Fibroblast of the aortic adventitia (primary cell): ENCODE measurements at places on chromosomes 4 and X.
A peak's percentile ranks its signal among the peaks of the same experiment; 100 is the strongest.

DNA sequence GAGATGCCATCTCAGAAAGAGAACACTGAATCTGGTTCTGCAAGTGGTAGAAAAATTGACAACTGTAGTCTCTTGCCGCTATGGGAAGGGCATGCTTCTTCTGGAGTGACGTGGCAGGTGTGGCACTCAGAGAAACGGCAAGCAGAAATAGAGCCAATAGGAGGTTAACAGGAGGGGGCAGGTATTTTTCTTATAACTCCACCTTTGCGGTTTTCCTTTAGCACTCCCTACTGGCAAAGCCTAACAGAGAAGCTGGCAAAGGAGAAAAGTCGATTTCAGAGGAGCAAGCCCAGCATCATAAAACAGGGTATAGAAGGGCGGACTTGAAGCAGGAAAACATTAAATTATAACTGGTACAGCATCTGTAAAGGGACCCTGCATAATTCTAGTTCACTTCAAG lies 1382.2 kb downstream of the PCDH18 start:
- no peak for DNase-seq

DNA sequence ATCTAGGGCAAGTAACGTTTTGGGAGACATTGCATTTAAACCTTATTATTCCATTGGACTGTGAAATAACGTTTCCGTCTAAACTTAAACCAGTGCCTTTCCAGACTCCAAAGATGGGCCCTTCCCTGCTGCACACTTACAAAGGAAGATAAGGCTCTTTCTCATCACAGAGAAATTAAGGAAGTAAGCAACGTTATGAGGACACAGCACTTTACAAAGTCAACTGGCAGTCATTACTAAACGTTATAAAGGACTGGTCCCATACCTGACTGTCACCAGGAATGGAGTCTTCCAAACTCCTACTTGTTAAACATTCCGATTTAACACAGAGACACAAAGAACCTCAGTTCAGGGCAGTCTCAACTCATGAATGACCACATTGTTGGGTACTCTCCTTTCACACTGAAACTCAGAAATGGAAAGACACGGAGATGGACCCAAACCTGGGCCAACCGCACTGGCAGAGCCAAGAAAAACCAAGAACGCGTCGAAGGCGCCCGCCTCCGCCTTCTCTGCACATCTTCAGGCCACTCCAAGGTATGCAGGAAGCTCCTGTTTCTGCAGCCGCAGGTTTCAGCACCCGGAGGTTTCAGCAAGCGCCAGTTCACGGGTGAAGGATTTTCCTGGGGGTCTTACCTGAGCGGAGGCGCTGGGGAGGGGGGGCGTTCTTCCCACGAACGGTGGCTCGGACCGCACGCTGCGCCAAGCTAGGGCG lies 670 bp downstream of the PAPSS1 start:
- DNase-seq: peak; percentile 35

DNA sequence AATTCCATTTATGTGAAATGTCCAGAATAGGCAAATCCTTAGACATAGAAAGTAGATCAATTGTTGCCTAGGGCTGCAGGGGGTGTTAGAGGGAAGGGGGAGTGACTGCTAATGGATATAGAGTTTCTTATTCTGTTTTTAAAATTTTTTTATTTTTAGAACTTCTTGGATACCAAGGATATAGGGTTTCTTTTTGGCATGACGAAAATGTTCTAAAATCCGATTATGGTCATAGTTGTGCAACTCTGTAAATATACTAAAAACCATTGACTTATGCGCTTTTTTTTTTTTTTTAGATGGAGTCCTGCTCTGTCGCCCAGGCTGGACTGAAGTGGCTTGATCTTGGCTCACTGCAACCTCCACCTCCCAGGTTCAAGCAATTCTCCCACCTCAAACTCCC lies 125.2 kb upstream of the USP9X start:
- no peak for DNase-seq

DNA sequence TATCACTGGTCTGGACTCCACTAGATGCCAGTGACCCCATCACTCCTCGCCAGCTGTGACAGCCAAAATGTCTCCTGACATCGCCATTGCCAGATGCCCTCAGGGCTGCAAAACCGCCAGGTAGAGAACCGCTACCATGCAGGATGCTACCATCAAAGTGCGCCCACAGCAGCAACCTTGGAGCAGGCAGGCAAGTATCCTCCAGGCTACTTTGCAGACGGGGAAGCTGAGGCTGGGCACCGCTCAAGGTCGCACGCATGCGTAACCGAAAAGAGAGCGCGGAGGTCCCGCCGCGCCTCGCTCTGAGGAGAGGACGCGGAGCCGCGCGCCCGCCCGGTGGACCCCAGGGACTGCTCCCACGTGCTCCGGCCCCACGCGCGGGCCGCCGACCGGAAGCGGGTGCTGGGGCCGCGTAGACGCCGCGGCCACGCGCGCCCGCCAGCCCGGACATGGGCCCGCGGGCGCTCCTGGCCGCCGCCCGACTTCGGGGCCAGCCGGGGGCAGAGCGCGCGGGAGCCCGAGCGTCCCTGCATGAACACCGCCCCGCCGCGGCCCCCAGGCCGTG lies at the start of gene STS:
STS (plus strand) TSS at position 300 of the 565 bp plus-strand sequence. CDS start 105,488 bp downstream, outside the sequence.
- peak; percentile 35 for DNase-seq

DNA sequence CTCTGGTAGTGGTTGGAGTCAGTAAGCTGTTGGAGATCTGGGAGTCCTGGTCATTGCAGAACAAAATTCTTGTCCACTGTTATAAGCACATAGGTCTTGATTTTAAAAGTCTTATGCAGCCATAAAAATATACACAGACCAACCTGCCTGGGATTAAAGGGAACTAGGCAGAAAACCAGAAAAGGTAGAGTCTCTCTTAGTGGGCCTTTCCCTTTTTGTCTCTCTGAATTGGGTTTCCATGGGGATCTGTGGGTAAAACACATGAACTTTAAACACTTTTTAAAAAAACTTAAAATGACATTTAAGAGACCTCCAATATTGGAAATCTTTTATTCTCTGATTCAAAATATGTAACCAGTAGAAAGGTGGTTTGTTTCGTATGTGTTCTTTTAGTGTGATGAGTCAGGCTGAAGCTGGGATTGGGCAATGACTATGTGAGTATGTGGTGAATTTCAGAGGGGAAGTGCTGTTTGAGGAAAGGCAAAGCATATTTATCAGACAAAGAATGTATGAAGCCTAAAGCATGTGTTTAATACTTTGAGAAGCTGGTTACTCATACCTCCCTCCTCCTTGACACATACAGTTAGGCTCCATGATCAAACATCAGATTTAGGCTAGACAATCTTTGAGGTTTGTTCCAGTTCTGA lies 29.6 kb downstream of the SLC16A2 start:
- DNase-seq: peak; percentile 92

DNA sequence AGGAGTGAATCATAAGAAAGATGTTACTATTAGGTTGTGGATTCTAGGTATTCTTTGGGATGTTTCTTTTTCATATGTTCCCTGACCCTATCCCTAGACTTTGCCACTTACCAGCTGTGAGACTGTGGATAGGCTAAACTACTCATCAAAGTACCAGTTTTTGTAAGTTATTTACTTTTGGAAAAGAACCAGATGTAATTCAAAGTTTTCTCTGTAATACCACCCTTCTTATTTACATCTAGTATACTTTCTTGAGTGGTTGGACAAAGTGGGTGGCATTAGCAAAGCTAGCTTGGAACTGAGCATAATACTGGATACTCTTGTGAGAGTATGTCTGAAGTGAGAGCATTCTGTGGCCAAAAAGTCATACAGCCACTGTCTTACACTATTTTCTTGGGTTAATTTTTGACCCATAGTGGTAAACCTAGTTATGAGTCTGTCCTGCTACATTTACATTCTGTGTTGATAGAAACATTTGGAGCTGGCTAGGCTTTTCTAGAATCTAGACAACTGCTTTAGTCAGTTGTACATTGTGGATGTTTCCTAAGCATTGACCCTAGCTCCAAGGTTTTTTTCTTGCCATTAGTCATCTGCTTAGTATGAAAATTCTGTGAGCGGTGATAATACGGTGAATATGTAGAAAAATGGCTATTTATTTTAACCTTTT lies 41.7 kb downstream of the KDM6A start:
- DNase-seq: peak; percentile 56

GRCh38 chrX:44451056-44451455 lies 91.6 kb downstream of the FUNDC1 start:
- no peak for DNase-seq

- DNase-seq: no peak
Measured at GRCh38 chrX:49844611-49845010, 15.5 kb downstream of the PAGE4 start.

GRCh38 chr4:178387756-178388155 lies 945.5 kb upstream of the AGA start:
- DNase-seq: no peak

DNA sequence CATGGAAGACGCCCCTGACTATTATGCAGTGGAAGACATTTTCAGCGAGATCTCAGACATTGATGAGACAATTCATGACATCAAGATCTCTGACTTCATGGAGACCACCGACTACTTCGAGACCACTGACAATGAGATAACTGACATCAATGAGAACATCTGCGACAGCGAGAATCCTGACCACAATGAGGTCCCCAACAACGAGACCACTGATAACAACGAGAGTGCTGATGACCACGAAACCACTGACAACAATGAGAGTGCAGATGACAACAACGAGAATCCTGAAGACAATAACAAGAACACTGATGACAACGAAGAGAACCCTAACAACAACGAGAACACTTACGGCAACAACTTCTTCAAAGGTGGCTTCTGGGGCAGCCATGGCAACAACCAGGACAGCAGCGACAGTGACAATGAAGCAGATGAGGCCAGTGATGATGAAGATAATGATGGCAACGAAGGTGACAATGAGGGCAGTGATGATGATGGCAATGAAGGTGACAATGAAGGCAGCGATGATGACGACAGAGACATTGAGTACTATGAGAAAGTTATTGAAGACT lies 3.6 kb downstream of the TSPYL2 start:
- DNase-seq: no peak

DNA sequence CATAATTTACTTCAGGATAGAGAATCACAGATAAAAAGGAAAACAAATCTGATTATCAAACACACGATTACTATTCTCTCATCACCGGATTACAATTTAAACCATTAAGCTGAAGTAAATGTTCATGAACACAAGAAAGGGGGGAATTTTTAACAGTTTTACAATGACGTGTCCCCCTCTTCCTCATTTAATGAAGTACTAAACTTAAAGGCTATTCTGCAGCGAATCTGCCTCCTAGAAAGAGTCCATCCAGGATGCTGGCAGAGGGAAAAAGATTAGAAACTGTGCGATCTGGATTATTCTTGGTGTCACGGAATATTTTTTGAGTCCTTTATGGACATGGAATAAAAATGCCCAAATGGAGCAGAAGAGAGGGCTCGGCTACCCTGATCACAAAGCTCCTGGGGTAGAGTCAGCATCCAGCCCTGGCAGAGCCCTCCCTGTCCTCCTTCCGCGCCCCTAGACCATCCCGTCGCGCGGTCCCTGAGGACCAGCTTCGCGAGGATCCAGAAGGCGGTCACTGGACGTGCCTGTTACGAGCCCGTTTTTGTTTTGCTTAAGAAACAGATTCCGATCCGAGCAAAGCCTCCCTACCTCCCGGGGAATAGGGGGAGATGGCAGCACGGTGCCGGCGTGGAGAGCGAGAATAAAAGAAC lies 1.2 kb downstream of the ELF2 start:
- DNase-seq: peak; percentile 36

- no peak for DNase-seq
Measured at GRCh38 chrX:12419591-12419990, 281.3 kb downstream of the FRMPD4 start.

DNA sequence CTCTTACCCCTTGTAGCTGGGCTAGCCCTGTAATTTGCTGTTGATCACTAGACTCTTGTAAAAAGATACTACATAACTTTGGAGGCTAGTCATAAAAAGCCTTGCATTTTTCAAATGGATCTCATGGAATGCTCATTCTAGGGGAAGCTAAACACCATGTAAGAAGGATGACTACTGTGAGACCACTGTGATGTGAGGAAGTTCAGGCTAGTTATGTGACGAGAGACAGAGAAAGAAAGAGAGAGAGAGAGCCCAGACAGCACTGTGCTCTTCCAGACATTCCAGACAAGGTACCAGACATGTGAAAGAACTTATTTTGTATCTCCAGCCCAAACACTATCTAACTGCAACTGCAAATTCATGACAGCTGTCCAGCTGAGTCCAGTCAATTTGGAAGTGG lies 404.6 kb upstream of the PITX2 start:
- DNase-seq: peak; percentile 57

GRCh38 chr4:78585633-78586032 lies 34.1 kb downstream of the ANXA3 start:
- no peak for DNase-seq

DNA sequence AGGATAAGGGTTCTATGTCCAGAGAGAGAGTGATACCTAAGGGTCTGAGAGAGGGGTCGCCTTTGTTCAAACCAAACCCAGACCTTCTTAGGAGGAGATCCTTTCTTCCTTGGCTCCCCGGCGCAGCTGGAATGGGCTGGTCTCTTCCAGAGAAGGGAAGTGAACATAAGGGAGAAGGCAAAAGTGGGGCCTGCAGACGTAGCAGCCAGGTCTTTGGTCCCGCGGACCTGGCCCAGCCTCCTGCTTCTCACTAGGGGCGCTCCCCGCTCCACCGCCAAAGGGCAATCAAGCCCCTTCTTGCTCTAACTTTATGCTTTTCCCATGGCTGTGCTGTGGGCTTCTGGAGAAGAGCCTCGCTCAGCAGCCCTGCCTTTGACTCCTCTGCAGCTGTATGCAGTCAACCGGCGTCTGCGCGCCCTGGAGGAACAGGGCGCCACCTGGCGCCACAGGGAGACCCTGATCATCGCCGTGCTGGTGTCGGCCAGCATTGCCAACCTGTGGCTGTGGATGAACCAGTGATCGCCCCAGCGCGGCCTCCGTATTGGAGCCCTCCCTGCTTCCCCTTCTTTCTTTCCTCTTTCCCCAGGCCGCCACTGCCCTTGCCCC lies 6.5 kb downstream of the FATE1 start:
- peak; percentile 31 for DNase-seq

DNA sequence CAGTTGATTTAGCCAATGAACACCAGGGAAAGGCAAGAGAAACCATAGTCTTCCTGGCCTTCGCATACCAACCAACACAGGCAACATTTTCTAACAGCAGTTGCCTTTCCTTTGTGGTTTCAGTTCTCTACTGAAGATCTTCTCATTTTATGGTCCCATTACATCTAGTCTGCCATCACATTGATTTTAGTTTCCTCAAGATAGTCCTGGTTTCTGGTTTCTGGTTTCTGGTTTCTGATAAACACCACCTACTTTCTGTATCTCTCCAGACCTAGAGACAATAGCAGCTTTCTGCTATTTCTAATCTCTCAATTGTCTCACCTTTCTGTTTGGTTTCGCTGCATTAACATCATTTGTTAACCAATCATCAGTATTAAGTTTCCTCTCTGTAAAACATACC lies 646.3 kb upstream of the SPANXN1 start:
- no peak for DNase-seq

DNA sequence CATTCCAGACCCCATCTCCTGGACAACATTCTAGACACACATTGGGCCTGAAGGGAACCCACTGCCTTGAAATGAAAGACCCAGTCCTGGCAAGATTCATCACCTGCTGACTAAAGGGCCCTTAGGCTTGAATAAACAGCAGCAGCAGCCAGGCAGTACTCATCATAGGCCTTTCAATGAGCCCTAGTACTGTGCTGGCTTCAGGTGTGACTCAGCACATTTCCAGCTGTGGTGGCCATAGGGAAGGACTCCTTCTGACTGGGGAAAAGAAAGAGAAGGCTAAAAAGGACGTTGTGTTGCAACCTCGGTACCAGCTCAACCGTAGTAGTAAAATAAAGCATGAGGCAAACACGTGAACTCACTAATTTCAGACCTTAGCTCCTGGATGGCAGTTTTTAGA lies 344.0 kb downstream of the ACTRT1 start:
- no peak for DNase-seq

GRCh38 chrX:1242891-1243402 lies 25.7 kb upstream of the CSF2RA start:
- DNase-seq: no peak
